ENCODE measurements at places on chromosomes 16 and 17. TPM values are rescaled to one million over a fixed set of nuclear protein-coding genes. Genes with fewer than 3 reads are reported as not detected.

Gene KRTAP1-1
- polyA plus RNA-seq, result not detected

Gene UTS2R
- not detected for polyA plus RNA-seq

Gene MYH1
- polyA plus RNA-seq, result not detected

Gene TSPAN10
- 1.1 TPM for polyA plus RNA-seq

Gene CASKIN1
- polyA plus RNA-seq, result 0.09 TPM

Gene KCNG4
- not detected for polyA plus RNA-seq

Gene TMEM132E
- not detected for polyA plus RNA-seq

Gene HOXB4
- polyA plus RNA-seq, result 0.01 TPM

Gene AMZ2
- 83.9 TPM for polyA plus RNA-seq

Gene ZNF750
- polyA plus RNA-seq, result 0.23 TPM

Gene TBC1D26
- not detected for polyA plus RNA-seq

Gene FBF1
- polyA plus RNA-seq, result 4.8 TPM

Gene RILP
- polyA plus RNA-seq, result 3.1 TPM

Gene PRR15L
- polyA plus RNA-seq, result 0.74 TPM

Gene PLCG2
- 2.5 TPM for polyA plus RNA-seq

Gene MYH3
- polyA plus RNA-seq, result 0.63 TPM

All from mammary epithelial cell (primary cell).